ENCODE measurements at places on chromosomes 7 and 10.

- DNase-seq: no peak
These were observed 233.8 kb downstream of the TCERG1L start for GRCh38 chr10:131077724-131078123.

GRCh38 chr10:84221916-84222315 lies 3.4 kb downstream of the LRIT2 start:
- no peak for DNase-seq

DNA sequence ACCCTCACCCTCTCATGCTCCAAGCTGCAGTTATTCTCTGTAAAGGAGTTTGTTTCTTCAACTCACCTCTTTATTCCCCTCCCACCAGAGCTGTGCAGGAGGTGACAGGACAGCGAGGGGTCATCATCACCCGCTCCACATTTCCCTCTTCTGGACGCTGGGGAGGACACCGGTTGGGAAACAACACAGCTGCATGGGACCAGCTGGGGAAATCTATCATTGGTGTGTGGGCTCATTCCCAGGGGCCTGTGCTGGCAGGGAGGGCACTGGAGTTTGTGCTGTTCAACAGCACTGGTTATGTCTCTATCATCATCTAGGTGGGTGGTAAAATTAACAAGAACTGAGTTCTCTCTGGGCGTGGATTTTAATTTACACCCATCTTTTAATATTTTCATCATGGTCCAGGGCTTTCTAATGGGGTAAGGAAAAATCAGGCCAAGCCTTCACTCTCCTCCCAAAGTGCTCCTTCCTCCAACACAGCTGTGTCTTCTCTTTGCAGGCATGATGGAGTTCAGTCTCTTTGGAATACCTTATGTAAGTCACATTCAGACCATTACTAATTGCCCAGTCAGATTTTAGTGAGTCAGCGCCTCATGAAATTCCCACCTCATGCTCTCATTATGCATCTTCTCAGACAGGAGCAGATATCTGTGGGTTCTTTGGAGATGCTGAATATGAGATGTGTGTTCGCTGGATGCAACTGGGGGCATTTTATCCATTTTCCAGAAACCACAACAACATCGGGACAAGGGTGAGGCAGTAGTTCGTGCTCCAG lies 61.6 kb downstream of the PRSS58 start:
- no peak for DNase-seq

- DNase-seq: no peak
These were observed 8.0 kb downstream of the VENTX start for GRCh38 chr10:133245439-133246235.

GRCh38 chr7:5193880-5194279 lies 3.8 kb downstream of the WIPI2 start:
- no peak for DNase-seq

DNA sequence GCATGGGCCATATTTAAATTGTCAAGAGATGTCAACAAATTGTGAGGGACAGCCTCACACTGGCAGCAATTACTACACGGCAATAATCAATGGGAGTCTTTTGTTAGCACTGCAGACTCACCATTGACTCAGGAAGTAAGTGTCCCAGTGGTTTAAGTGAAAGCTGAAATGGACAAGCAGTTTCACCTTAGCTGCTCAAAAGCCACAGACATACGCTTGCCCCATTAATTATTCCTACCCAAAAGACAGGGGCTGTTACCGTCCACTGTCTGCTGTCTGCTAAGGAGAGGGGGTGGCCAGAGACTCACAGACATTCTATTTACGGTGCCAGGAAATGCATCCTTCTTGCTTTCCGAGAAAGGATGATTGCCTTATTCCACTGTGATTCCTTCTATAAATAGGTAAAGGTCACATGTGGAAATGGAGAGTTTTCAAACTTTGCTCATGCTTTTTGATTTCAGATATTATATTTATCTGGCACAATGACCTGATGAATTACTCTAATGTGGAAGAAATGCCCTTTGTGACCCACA lies 309.7 kb upstream of the NFE2L3 start:
- no peak for DNase-seq

GRCh38 chr7:69301253-69301652 lies 297.0 kb upstream of the AUTS2 start:
- DNase-seq: no peak

DNA sequence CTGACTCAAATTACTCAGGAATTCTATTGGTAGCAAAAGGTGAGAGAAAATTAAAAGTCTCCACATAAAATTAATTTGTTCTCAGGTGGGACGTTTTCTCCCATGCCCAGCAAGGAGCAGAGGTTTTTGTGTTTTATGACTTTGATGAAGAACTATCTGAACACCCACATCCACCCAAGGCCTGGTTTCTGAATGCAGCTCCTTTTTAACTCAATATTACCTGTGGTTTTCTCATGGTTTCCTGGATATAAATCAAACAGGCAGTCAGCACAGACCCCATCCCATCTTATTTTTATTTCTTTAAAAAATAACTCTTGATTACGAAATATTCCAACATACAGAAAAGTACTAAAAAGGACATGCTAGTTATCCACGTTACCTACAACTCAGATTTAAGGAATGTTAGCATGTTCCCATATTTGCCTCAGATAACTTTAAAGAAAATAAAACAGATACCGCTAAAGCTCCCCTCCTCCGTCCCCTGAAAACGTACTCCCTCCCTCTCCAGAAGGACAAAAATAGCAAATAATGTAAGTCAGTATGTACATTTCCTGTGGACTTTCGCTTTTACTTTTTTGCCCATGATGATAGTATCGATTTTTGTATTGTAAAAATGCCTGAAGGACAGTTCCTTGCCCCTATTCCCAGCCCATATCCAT lies 43.4 kb downstream of the GLI3 start:
- DNase-seq: no peak

DNA sequence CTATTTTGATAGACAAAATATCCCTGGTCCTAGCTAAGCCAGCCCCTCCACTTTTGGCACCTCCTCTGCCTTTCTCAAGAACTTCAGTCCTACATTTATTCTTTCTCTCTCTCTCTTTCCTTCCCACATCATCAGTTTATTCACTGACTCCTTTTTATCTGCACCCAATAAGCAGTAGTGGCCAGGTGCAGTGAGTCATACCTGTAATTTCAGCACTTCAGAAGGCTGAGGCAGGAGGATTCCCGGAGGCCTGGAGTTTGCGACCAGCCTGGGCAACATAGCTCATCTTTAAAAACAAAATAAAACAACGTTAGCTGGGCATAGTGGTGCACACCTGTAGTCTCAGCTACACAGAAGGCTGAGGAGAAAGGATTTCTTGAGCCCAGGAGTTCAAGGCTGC lies 19.4 kb upstream of the NRP1 start:
- no peak for DNase-seq

- DNase-seq: no peak
These were observed 16.3 kb downstream of the LIPA start for GRCh38 chr10:89235073-89235798.

GRCh38 chr10:117539361-117539773 lies 3.2 kb upstream of the EMX2 start:
- no peak for DNase-seq

GRCh38 chr10:878333-878759 lies 53.2 kb downstream of the LARP4B start:
- no peak for DNase-seq

- no peak for DNase-seq
These were observed 165.9 kb downstream of the DNAJB6 start for GRCh38 chr7:157502701-157503111.

- DNase-seq: no peak
These were observed 55.5 kb upstream of the OPALIN start for GRCh38 chr10:96414303-96414702.

DNA sequence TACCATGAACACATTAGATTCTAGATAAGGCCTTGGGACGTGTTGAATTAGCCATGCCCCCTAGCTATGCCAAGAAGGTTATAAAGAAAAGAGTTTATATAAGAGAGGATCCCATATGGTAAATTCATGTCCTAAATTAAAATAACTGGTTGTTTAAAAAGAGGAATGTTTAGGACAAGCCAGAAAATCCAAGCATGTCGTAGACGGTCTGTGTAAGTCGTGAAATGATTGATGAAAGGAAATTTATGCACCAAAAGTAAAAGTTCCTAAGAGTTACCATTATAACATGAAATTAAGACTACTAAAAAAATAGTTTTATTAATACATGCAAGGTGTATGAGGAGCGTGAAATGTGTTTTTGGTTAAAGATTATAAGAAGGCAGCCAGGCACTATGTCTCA lies 624.9 kb downstream of the ARL4A start:
- DNase-seq: no peak

GRCh38 chr10:124092250-124092859 lies 1.0 kb downstream of the CHST15 start:
- DNase-seq: no peak

DNA sequence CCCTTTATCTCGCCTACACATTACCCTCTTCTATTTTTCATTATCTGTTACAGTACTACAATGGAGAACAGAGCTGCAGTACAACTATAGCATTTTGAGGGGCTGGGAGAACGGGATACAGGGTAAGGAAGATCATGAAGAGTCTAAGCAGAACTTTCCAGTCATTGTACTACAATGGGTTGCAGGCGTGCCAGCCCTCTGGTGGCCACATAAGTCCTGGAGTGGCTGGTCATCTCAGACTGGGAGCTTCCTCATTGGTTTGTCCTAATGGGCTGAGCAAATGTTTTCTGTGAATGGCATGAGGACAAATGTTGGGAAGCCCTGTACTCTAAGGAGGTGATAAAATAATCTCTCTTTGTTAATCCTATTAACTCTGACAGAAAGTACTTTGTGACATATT lies 33.0 kb downstream of the TMEM106B start:
- no peak for DNase-seq

DNA sequence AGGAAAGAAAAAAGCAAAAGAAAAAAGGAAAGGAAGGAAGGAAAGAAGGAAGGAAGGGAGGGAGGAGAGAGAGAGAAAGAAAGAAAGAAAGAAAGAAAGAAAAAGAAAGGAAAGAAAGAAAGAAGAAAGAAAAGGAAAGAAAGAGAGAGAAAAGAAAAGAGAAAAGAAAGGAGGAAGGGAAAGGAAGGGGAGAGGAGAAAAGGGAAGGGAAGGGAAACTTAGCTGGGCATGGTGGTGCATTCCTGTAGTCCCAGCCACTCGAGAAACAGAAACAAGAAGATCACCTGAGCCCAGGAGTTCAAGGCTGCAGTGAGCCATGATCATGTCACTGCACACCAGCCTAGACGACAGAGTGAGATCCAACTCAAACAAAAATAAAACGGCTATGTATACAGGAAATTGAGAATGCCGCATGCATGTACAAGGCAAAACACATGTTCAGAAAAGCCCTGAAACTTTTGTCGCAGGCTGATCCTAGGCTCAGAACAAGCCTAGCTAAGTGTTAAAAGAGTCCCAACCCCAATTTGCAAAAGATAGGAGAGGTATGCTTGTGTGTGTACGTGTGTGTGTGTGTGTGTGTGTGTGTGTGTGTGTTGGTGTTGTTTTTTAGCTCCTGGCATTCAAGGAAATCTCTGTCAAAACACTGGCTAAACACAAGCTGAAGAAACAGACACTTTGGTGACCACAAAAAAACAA lies 6.6 kb upstream of the NPC1L1 start:
- DNase-seq: no peak

DNA sequence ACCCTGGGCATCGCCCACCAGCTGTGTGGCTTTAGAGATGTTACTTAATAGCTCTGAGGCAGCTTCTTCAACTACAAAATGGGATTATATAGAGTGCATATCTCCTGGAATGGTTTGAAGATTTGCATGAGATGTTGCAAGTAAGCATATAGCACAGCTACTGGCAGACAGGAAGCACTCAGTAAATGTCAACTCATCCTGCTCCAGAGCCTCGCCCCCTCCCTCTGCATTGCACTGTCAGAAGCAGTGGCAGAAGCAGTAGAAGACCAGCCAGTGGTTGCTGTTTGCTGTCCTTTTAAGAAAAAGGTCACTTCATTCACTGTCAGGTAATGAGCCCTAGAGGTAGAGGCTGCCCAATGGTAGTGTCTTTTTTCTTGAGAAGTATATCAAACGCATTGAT lies 180.0 kb upstream of the GHITM start:
- no peak for DNase-seq

- no peak for DNase-seq
These were observed 1271.6 kb upstream of the SORCS1 start for GRCh38 chr10:108436096-108436495.

- DNase-seq: no peak
These were observed 31.1 kb downstream of the LMTK2 start for GRCh38 chr7:98137826-98138151.

DNA sequence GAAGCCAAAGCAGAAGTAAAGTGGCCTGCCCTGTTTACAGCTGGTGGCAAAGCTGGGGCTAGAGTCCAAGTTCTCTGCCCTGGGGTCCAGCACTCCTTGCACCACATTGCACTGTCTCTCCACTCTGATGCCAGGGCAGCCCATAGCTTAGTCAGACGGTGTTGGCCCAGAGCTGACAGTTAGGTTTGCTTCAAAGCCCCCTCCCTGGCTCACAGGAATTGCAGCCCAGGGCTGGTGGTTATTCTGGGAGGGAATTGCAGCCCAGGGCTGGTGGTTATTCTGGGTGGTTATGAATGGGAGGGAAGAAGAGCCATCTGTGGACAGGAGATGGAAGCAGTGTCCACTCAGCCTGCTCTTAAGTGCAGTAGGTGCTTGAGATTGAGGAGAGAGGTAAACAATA lies 88.9 kb downstream of the SCRN1 start:
- no peak for DNase-seq

GRCh38 chr7:151520419-151521261 lies 945 bp upstream of the RHEB start:
- DNase-seq: no peak

GRCh38 chr7:85474234-85474633 lies 287.4 kb upstream of the SEMA3D start:
- DNase-seq: no peak
